Stimulated activated CD8-positive, alpha-beta memory T cell treated with anti-CD3 and anti-CD28 coated beads, Interleukin-15, amount 100 ng/mL, for 4 hours (primary cell): ENCODE measurements at places on chromosomes 3 and 15.

DNA sequence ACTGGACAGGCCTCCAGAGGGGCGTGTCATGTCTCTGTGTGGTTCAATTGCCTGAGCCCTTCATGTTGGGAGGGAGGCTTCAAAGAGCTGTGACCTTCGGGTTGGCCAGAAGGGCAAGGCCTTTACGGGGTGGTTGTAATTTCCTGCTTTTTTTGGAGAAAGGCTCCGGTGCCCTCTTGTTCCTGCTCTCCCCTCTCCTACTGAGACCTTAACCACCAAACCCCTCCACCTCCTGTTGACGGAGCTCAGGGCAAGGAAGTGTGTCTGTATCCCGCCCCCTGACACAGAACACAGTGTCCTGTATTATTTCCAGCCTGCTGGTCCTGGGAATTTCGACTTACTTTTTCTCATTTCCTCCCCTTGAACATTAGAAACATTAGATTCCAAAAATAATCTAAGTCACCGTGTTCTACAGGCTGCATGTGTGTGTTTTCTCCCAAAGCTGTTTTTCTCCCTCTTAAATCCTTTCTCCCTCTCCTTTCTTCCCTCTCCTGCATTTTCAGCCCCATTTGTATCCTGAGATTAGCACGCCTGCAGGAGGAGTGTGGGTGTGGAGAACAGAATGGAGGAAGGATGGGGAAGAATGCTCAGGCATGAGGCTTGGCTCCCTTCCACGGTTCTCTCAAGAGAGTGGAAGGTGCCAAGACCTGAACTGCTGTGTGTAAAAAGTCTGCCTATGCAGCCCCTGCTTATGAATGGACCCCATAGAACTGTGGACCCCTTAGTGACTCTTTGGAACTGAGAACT lies 285.4 kb upstream of the ROPN1 start:
- no peak for DNase-seq

DNA sequence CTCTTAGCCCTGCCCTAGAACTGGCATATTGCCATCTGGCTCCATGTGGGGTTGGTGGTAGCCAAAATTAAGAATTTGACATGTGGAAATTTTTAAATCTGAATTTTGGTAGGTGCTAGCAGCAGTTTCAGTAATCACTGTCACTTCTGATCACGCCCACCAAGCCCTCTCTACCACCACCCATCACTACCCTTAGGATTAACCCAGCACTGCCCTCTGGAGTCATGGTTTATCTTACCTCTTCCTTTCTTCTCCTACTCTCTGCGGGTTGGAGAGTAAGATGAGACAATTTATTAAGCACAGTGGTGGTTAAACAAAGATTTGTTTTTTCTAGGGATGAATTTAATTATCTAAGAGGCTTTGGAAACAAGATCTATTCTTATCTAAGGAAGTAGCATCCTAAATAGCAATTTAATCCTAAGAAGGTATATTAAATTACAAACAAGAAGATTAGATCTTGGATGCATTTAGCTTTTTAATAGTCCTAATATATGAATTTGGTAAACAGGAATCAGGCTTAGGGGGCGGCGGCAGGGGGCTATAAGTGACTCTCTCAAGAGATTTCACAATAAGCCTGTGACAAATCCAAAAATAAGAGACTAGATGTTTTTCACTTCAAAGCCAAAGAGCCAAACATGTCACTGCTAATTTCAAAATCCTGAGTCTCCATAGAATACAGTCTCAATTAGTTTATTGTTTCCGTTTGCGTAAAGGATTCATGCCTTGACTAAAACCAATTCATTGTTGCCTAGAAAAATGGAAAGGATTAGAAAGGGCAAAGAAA lies 498.4 kb upstream of the UBE2E2 start:
- DNase-seq = no peak

DNA sequence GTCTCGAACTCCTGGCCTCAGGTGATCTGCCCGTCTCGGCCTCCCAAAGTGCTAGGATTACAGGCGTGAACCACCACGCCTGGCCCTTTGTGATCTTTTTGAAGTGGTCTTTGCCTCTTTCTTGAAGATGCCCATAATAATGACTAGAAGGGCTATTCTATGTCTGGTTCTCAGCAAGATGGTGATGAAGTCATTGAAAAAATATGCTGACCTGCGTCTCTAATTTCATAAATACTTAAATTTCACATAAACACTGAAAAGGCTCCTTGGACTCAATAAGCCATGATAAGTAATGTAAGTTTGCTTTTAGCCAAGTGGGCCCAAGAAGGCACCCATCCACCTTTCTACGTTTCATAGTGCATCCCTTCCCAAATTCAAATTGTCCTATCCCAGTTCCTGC lies 775 bp upstream of the MAPK6 start:
- no peak for DNase-seq

DNA sequence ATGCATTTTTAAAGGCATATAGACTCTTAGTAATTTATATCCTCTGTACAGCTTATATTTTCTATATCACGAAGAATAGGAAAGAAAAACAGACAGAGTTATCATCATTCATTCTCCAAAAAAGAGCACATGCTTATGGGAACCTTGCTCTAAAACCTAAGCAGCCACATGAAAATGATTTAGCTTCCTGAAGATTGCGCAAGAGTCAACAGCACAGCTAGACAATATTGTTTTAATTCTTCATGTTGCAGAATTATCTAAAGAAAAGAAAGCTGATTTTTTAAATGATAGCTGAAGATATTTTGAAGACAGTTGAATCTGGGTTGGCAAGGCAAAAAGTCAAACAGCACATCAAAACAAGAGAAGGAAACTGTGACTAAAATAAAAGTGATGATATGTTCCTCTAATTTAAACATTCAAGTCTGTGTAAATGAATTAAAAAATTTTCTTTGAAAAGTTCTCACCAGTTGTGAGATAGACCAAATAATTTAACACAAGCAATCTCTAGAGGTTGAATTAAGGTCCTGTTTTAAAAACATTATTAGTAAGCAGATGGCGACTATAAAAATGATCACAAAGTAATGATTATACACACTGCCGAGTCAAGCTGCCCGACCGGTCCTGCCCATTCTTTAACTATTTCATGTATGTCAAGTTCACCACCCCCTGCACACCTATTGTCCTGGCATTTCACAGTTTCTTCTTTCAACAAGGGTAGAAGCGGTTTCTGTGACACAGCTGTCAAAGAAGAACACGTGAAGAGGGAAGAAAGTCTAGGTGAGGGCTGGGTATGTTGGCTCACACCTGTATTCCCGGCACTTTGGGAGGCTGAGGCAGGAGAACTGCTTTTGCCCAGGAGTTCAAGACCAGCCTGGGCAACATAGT lies 74.2 kb upstream of the BHLHE40 start:
- DNase-seq = no peak

GRCh38 chr3:148911173-148911572 lies 46.1 kb downstream of the CPA3 start:
- DNase-seq = no peak

- DNase-seq = no peak
Measured at GRCh38 chr3:160340351-160340750, 58.7 kb downstream of the IFT80 start.

- DNase-seq = no peak
Measured at GRCh38 chr3:64234571-64234970, 9.3 kb upstream of the PRICKLE2 start.

GRCh38 chr15:73440571-73440970 lies 2.4 kb upstream of the REC114 start:
- DNase-seq = no peak

DNA sequence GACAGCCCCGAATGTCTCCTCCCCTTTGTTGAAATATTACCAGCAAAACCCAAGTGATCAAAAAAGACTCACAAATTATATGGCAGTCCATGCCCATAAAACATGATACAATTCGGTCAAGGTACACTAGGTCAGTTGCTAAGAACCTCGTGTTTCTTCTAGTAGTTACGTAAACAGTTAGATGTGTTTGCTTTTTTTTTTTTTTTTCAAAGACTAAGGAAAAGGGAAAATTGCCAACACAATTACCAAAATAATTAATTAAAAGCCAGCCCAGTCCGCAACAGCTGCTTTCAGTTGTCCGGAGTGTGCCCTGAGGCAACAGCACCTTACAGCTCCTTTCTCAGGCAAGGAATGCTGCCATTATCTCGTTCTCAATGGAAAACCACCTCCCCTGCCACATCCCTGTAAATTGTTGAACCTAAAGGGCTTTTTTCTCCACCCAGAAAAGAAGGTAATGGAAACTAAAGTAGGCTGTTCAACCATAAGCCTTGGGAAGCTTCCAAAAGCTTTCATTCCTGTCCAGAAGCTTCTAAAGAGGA lies 129.2 kb upstream of the TSC22D2 start:
- no peak for DNase-seq

DNA sequence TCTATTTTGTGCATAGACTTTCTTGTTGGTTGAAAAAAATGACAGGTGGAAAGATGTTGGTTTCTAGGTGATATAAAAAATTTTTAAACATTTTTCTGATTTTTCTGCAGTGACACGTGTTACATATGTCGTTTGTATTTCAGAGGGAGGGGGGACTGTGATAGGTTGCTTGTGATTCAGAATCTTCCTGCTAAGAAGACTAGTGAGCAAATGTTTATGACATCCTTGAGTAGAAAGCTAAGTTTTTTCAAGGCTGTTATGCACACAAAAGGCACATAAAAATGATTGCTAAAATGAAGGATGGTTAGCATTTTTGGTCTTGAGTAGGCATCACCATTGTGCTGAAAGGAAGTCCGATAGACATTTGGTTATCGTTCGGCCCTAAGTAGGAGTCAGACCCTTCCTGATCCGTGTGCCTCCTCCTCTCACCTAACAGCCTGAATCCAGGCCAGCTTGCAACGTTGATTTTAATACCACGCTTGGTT lies 1.5 kb downstream of the ZNF639 start:
- no peak for DNase-seq

GRCh38 chr3:124965413-124965812 lies 30.9 kb upstream of the MUC13 start:
- DNase-seq = no peak

DNA sequence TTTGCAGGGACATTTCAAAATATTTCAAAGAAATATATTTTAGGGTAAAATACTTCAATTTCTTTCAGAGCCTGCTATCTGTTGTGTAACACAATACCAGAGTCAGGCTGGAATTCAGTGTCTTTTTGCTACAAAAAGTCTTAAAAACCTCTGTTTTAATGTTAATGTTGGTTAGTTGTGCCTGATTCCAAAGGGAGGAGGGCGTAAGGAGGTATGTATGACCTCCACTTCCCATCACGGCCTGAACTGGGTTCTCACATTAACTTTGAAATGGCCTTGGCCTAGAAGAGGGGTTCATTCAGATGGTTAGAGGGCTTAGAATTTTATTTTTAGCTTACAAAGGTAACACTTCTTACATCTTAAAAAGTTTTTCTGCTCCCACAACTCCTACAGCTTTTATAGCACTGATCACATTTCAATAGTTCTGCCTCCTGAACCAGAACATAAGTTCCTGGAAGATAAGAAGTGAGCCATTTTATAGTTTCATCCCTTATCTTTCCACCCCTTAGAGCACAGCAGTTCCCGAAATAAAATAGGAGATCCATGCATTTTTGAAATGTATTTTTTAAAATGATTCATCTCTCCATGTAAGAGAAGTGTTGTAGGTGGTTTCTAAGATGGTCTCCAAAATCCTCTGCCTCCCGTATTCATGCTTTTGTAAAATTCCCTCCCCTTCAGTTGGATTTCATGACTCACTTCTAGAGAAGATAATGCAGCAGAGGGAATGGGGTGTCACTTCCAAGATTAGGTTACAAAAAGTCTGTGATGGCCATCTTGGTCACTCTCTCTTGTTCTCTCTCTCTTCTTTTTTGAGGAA lies 543.1 kb upstream of the NECTIN3 start:
- DNase-seq = no peak

GRCh38 chr3:53171064-53171418 lies 10.0 kb downstream of the PRKCD start:
- no peak for DNase-seq

- DNase-seq = no peak
Measured at GRCh38 chr3:24972491-24972890, 455.6 kb upstream of the RARB start.

- DNase-seq = no peak
Measured at GRCh38 chr3:88231207-88231606, 81.4 kb downstream of the C3orf38 start.

DNA sequence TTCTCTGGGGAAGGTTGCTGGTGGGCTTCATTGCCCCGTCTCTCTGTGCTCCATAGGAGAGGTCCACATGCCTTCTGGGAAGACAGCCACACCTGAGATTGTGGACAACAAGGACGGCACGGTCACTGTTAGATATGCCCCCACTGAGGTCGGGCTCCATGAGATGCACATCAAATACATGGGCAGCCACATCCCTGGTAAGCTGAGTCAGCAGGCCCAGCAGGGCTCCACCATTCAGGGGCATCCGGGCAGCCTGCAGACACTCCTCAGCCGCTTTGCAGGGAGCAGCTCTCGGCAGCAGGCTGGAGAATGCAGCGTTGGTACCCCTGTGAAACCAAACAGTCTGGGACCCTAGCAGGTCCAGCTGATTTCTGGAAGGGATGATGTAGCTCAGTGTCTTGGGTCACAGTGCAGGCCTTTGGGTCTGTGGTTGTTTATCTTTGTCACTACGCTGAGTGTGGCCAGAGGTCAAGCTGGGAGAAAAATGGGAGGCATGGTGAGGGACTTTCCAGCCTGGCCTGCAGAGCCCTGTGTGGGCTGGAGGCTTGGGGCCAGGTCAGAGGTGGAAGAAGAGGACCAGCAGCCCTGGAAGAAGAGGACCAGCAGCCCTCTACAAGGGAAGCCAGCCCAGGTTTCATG lies 67.2 kb downstream of the DNASE1L3 start:
- DNase-seq = no peak

DNA sequence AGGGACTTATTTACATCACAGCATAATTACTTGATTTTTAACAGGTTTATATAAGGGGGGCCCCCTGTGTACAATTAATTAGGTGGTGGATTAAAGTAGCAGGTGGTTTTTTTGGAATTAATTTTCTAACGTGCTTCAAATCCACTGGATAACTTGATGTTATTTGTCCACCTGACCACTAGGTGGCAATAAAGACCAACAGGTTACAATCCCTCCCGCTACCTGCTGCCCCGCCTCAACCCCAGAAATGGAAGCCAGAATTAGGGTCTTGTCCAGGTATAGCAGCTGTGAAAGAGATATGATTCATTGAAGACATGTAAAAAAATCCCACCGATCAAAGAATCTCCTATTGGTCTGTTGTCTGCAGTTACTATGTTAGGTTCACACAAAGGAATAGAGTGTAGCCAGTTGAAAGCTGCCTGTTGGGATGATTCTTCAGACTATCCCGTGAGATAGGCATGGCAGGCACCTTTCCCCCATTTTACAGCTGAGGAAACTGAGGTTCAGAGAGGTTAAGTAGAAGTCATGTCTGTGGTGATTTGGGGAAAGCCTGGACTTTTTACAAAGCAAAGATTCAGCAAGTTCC lies 44.0 kb downstream of the MFSD1 start:
- no peak for DNase-seq

GRCh38 chr3:126747768-126748167 lies 43.7 kb downstream of the CHCHD6 start:
- no peak for DNase-seq

GRCh38 chr3:12687948-12688347 lies 24.0 kb upstream of the RAF1 start:
- no peak for DNase-seq

- DNase-seq = peak; percentile 14
Measured at GRCh38 chr15:101127506-101128076, 124.3 kb downstream of the CHSY1 start.

GRCh38 chr15:57053470-57053869 lies 135.0 kb downstream of the TCF12 start:
- DNase-seq = no peak
